Panc1 (cell line): ENCODE measurements at places on chromosomes 7 and 10. TPM values are rescaled to one million over a fixed set of nuclear protein-coding genes. Genes with fewer than 3 reads are reported as not detected.
A peak's percentile ranks its signal among the peaks of the same experiment; 100 is the strongest.

DNA sequence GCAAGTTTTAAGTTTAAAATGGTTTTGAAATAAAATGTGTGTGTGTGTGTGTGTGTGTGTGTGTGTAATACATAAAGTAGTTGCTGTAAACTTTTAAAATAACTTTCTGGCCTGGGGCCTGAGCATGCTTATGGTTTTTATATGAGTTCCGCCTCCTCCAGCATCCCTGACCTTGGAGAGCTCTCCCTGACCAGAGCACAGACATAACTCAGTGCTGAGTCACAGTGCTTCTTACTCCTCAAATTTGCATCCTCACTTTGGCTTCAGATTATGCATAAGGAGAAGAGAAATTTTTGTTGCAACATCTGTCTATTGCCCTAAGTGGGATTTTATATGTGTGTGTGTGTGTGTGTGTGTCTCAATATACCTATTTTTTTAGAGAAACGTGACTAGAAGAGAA is 200.8 kb downstream of the ELMO1 start:
- H3K27ac ChIP-seq: no peak overlapping the region
- H3K4me1 ChIP-seq: no peaks in the 10 kb centered on the region
- H3K27me3 ChIP-seq: peaks cover 3% of the 10 kb centered on the region
- no peak for DNase-seq
- H3K4me3 ChIP-seq: no peak overlapping the region
- no peaks in the 10 kb centered on the region for H3K36me3 ChIP-seq

GRCh38 chr7:105790996-105791395 is 85.4 kb downstream of the ATXN7L1 start:
- DNase-seq: no peak
- H3K4me3 ChIP-seq: no peak overlapping the region
- H3K36me3 ChIP-seq: no peaks in the 10 kb centered on the region
- H3K27ac ChIP-seq: no peak overlapping the region
- peaks cover 21% of the 10 kb centered on the region for H3K4me1 ChIP-seq

DNA sequence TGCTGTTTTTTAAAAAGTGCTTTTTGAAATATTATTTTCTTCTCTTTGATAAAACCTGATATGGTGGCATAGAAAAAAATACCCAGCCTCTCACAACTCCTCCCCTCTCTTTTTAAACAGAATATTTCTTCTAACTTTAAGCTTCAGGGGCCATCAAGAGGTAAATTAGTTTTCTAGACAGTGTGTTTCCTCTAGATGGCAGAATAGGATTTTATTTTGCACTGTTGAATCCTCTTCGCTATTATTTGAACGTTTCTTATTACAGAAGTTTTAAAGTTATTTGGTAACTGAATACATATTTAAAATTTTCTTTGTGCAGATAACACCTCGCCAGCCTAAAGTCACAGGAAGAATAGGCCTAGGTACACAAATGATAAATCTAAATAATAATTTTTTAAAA is 30.3 kb downstream of the ARL5B start:
- H3K4me1 ChIP-seq: no peaks in the 10 kb centered on the region
- H3K27me3 ChIP-seq: no peaks in the 10 kb centered on the region
- H3K36me3 ChIP-seq: no peaks in the 10 kb centered on the region
- no peak overlapping the region for H3K4me3 ChIP-seq

- no peak overlapping the region for H3K27ac ChIP-seq
- peaks cover 18% of the 10 kb centered on the region for H3K36me3 ChIP-seq
- no peaks in the 10 kb centered on the region for H3K27me3 ChIP-seq
- H3K4me3 ChIP-seq: no peak overlapping the region
Measured at GRCh38 chr7:98907570-98907969, 29.2 kb downstream of the TRRAP start.

DNA sequence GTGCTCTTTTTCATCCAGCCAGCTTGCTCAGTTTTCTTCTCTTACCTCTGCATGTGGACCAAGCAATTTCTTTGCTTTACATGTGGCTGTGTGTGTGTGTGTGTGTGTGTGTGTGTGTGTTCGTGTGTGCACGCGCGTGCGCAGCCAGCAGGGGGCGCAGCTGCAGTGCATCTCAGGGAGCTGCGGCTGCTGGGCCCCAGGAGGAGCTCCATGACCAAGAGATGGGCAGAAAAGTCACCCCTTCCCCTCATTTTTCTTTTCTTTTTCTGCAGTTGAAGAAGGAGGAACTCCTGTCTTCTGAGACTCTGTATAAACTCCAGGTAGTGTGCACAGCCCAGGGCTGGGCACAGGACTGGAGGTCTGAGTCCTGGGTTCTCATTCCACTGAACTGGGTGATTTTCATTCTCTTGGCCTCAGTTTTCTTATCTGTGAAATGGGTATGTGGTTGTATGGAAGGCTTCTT is 41.8 kb downstream of the BLNK start:
- H3K4me1 ChIP-seq: no peaks in the 10 kb centered on the region
- no peak overlapping the region for H3K27ac ChIP-seq
- no peaks in the 10 kb centered on the region for H3K27me3 ChIP-seq
- H3K36me3 ChIP-seq: no peaks in the 10 kb centered on the region

GRCh38 chr10:15603446-15604011 is 116.2 kb downstream of the ITGA8 start:
- H3K4me3 ChIP-seq: no peak overlapping the region
- H3K27me3 ChIP-seq: peaks cover under 1% of the 10 kb centered on the region; the same call in 1 of the 2 replicates
- no peak overlapping the region for H3K27ac ChIP-seq
- no peak for DNase-seq
- H3K36me3 ChIP-seq: no peaks in the 10 kb centered on the region

DNA sequence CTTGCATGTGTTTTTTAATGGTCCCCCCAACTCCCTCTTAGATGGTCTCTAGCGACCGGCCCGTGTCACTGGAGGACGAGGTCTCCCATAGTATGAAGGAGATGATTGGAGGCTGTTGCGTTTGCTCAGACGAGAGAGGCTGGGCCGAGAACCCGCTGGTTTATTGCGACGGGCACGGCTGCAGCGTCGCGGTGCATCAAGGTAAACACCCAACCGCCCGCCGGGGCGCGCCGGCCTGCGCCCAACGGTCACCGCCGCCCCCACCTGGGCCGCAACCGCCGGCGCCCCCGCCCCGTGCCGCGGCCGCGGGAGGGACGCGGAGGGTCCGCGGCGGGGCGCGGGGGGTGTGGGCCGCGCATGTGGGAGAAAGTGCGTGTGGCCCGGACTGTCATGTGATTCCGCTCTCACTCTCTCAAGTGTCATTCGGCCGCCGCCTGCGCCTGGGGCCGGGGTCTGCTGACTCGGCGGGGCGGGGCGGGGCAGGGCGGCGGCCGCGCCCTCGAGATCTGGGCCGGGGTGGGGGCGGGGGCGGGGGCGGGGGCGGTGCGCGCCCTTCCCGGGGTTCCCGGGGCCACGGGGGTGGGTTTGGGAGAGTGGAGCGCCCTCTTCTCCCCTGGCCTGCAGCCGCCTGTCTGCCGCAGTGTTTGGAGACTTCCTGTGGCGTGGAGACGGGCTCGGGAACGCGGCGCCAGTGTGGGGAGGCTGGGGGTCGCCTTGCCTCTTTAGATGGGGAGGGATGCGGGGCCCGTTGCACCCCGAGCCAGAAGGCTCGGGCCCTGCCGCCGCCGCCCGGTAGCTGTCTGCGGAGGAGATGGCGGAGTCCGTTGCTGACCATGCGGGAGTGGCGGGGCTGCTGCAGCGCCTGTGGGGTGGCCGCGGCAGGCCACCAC is 817 bp downstream of the MLLT10 start:
- H3K4me1 ChIP-seq: peaks cover 22% of the 10 kb centered on the region
- H3K27ac ChIP-seq: peak overlapping the region; percentile 93
- no peaks in the 10 kb centered on the region for H3K27me3 ChIP-seq

DNA sequence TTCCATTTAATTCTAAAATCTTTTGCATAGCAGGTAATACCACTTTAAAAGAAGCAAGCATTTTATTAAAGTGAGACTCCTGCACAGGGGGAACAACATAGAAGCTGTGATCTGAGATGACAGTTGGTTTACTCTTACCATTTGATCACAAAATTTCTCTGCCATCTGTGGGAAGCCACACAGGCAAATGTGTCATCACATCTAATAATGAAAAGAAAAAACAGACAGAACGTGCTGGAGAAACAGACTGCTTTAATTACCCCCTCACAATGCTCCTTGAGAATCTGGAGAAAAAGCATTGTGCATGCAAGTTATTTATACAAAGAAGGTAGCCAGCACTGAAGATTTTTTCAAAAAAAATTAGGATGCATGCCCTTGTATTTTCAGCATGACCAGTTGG is 165.2 kb upstream of the PTER start:
- DNase-seq: no peak
- no peak overlapping the region for H3K4me3 ChIP-seq
- H3K27me3 ChIP-seq: no peaks in the 10 kb centered on the region
- H3K27ac ChIP-seq: no peak overlapping the region
- H3K4me1 ChIP-seq: no peaks in the 10 kb centered on the region

DNA sequence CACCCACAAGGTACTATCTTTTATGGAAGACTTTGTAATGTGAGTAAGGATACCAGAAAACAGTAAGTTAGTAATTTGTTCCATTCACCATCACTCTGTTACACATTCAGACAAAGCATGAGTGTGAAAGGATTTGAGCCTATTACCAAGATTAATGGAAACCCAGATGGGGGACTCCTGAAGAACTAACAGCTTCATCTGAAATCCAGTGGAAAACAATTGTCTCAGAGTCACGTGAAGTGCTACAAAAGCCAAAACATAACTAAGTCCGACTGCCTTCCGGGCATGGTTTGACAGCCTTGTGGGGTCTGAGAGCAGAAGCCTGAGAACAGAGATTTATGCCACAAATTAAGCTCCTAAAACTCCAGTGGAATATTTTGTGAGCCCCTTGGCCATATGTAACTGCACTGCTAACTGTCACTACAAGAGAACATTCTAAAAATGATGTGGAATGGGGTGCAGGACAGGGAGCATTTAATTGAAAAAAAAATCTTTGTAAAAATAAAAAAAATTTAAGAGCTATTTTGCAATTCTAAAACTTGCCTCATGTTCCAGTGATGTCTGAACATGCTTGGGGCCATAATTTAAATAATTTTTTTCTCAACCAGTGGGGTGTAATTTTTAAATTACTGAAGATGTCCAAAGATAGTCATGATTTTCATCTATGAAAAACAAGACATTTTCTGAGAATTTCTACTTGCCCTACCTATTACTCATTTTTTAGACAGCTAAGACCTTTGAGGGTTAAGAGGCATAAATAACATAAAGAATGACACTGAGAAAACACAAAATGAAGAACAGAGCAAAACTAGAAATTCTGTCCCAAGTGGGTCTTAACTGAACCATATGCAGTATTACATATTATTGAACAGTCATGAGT is 555.0 kb downstream of the INHBA start:
- no peaks in the 10 kb centered on the region for H3K4me1 ChIP-seq
- no peaks in the 10 kb centered on the region for H3K36me3 ChIP-seq
- DNase-seq: no peak
- no peaks in the 10 kb centered on the region for H3K27me3 ChIP-seq
- no peak overlapping the region for H3K27ac ChIP-seq
- no peak overlapping the region for H3K4me3 ChIP-seq

The TFR2 gene
- total RNA-seq: 9.1 TPM

DNA sequence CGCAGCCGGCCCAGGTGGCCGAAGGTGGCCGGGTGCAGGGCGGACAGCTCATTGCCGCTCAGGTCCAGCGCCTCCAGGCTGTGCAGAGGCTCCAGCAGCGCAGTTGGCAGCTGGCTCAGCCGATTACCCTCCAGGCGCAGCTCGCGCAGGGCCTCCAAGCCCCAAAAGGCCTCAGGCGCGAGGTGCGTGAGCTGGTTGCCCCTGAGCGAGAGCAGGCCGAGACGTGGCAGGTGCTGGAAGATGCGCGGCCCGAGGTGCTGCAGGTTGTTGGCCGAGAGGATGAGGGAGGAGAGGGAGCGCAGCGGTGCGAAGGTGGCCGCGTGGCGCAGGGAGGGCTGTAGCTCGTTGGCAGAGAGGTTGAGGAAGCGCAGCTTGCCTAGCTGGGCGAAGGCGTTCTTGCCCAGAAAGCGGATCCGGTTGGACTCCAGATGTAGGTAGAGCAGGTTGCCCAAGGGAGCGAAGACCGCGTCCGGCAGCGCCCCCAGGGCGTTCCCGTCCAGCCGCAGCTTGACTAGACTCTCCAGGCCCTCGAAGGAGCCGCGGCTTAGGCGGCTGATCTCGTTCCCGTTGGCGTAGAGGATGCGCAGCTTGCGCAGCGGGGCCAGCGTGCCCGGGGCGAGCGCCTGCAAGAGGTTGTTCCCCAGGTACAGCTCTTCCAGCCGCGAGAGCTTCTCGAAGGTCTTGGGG is 923 bp downstream of the TRIL start:
- no peak overlapping the region for H3K4me3 ChIP-seq
- DNase-seq: no peak
- peaks cover 23% of the 10 kb centered on the region for H3K27me3 ChIP-seq
- no peaks in the 10 kb centered on the region; the same call in 1 of the 2 replicates for H3K4me1 ChIP-seq
- H3K27ac ChIP-seq: no peak overlapping the region

The GPR15LG gene
- 0.41 TPM for total RNA-seq

- H3K27ac ChIP-seq: no peak overlapping the region
- DNase-seq: no peak
- H3K4me1 ChIP-seq: no peaks in the 10 kb centered on the region
Measured at GRCh38 chr10:72756674-72757385, 64.9 kb downstream of the MCU start.

DNA sequence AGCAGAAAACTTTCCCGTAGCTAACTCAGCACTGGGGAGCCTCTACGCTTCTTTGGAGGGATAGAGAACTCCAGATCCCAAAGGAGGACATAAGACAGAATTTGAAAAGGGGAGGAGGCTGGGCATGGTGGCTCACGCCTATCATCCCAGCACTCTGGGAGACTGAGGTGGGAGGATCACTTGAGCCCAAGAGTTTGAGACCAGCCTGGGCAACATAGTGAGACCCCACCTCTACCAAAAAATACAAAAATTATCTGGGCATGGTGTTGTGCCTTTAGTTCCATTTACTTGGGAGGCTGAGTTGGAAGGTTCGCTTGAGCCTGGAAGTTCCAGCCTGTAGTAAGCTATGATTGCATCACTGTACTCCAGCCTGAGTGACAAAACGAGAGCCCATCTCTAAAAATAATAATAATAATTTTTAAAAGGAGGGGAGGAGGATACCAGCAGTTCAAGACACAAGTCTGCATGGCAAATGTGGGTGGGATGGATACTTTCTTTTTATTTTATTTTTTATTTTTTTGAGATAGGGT is 165.9 kb upstream of the SH2B2 start:
- peaks cover 12% of the 10 kb centered on the region; the same call in 1 of the 2 replicates for H3K4me1 ChIP-seq
- no peak overlapping the region for H3K4me3 ChIP-seq
- no peak for DNase-seq

DNA sequence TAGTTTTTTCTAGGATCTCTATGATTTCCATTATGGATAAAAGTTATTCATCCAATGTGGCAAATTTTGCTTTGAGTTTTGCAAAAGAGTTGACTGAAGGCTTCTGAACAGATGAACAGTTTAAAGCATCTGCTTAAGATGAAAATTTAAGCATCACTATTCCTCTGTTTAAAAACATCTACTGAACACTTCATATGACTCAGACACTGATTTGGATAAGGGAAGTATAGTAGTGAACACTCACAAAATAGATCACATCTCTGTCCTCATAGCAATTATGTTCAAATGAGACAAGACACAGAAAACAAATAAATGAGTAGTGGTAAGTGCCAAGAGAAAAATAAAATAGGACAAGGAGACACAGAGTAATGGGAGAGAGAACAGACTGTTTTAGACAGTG is 157.3 kb downstream of the MBL2 start:
- no peaks in the 10 kb centered on the region for H3K4me1 ChIP-seq
- no peak overlapping the region for H3K4me3 ChIP-seq
- H3K27ac ChIP-seq: no peak overlapping the region
- no peaks in the 10 kb centered on the region for H3K36me3 ChIP-seq
- H3K27me3 ChIP-seq: no peaks in the 10 kb centered on the region
- no peak for DNase-seq
